ENCODE measurements at places on chromosomes 1 and 21.

DNA sequence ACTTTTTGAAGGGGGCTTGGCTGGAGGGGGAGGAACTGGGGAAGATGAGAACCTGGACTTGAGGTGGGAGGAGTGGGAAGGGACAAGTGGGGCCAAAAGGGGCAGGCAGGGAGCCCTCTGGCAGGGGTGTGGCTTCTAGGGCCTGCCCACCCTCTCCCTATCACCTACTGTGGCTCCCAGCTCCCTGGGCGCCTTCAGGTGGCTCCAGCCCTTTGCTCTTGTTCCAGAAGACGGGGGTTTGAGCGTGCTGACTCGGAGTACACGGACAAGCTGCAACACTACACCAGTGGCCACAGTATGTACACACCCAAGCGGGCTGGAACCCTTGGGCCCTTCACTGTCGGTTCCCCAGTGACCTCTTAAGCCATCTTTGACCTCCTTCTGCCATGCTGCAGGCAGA lies 76.5 kb downstream of the LACTBL1 start:
- no peak for DNase-seq

DNA sequence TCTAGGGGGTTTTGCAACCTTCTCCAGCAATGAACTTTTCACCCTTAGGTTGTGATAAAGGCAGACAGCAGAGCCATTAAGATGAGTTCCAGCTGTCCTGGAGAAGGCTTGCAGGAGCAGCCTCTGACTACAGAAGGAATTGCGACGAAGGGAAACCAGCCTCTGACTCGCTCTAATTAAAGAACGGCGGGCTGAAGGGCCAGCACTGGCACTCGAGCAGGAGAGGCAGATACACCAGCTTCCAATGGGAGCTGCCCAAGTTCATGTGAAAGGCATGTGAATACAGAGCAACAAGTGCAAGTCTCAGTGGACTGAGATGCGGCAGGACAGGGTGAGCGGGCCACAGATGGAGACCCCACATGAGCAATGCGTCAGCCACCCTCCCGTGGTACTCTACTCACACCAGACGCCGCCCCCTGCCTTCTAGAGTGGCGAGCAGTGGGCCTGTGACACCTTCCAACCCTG lies 15.7 kb downstream of the RCC2 start:
- no peak for DNase-seq

DNA sequence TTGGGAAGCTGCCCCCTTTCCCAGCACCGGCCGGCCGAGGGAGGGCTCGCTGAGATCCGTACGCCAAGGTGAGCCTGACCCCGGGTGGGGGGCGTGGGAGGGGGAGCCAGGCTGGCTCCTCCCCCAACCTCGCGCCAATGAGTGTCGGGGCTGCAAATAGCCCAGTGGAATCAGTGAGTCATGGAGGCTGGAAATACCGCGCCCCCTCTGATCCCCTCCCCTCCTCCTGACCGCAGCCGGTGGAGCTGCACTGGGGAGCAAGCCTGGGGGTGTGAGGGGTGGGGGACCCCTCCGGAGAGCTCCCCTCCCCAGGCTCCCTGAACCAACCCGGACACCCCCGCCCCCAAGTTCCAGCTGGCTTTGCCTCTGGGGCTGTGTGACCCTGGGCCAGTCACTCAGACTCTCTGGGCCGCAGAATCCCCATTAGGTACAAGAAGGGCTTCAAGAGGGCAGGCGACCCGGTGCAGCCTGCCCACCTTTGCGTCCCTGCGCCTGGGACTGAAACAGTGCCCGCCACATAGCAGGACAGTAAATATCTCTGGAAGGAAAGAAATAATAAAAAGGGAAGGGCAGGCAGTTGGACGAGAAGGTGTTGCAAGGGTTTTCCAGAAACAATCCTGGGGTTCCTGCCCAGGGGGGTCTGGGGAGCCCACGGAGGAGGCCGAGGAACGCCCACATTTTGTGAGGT lies 4.5 kb downstream of the HSPB7 start:
- peak; percentile 74 for DNase-seq

DNA sequence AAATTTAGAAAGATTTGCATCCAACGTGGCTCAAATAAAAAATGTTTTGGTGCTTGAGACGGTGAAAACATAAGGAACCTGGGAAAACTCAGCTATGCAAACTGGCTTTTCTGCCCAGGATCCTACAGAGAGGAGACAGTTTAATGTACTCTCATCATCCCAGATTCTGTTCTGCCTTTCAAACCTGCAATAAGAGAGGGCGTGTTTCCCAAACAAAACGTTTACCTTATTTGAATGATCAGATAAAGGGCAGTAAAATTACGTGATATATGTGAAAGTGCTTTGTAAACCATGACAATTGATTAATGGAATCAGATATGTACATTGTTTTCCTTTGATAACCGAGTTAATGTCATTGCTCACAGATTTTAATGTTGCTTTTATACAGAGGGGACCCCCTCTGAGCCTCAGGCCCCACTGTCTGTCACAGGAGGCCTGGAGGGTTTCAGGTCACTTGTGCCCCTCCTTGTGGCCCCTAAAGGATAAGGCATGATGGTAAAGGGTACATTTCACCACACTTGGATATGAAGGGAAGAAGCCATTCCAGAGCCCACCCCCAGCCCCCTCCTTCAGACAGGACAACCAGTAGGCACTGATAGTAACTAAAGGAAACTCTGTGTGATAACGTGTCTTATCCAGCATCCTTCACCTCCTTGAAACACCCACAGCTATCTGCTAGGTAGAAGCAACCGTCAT lies 157.6 kb downstream of the EDEM3 start:
- DNase-seq: no peak

DNA sequence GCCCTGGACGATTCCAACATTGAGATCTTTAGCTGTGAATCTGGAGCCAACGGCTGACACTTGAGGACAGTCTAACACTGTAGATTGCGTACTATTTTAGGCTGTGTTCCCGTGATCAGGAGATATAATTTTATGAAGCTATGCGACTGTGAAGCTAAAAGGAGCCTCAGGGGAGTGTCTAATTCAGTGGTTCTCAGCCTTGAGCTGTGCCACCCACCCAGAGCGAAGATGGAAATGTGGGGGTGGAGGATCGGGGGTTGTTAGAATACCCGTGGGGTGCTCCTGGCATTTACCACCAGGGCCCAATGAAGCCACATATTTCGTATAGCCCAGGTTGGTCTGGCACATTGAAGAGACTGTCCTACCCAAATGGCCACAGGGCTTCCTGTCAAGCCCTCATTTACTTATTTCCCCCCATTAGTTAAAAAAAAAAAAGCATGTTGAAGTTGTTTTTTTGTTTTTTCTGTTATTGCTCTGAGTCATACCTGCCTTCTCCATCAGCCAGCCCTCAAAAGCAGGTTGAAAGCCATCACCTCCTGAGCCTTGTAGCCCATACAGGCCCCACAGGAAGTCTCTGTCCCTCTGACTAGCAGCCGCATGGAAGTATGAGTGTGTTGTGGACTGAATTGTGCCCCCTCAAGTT lies 141.7 kb downstream of the GALNT2 start:
- no peak for DNase-seq

DNA sequence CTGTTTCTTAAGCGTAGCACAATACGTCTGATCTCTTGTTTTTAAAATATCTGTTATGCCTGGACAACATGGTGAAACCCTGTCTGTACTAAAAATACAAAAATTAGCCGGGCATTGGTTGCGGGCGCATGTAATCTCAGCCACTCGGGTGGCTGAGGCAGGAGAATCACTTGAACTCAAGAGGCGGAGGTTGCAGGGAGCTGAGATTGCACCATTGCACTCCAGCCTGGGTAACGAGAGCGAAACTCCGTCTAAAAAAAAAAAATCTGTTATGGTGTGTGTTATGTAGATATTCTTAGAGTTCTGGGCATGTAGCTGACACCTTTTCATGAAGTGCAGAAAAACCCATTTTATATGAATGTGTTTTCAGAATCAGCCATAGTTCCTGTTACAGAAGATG lies 38.2 kb downstream of the RABGAP1L start:
- DNase-seq: no peak

DNA sequence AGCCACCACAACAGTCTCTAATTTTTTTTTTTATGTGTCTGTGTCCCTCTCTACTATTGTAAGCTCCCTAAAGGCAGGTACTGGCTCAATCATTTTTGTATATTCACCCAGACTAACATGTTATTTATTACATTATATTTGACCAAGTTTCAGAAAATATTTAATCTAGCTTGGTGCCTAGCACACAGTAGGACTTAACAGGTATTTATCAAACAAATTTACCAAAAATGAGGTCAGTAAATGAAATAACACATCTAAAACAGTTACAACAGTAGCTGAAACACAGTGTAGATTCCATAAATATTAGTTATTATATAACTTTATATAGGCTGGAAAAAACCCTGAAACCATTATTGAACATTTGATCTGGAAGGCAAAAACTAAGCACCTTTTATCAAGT lies 2.7 kb downstream of the NRDC start:
- no peak for DNase-seq

DNA sequence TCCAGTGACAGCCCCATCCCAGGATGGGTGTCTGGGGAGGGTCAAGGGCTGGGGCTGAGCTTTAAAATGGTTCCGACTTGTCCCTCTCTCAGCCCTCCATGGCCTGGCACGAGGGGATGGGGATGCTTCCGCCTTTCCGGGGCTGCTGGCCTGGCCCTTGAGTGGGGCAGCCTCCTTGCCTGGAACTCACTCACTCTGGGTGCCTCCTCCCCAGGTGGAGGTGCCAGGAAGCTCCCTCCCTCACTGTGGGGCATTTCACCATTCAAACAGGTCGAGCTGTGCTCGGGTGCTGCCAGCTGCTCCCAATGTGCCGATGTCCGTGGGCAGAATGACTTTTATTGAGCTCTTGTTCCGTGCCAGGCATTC lies 24.2 kb downstream of the PCSK9 start:
- no peak for DNase-seq

Measured in adipocyte (in vitro differentiated cells).